ENCODE measurements at places on chromosomes 2 and 18.
A peak's percentile ranks its signal among the peaks of the same experiment; 100 is the strongest.

DNA sequence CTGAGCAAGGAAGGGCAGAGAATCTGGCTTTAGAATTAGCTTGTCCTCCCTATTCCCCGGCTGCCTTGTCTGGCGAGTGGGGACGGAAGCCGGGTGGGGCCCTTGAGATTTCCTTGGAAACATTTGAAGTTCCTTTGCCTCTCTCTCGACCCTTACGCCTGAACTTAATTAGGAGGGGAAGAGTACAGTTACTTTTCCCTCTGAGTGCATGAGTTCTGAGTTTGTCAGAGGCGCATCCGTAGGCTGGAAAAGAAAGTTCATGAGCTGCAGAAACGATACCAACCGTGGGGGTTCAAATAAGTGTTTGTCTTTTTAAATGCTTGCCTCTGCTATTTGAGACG, 468 bp downstream of the PIKFYVE start:
- no peak for DNase-seq

DNA sequence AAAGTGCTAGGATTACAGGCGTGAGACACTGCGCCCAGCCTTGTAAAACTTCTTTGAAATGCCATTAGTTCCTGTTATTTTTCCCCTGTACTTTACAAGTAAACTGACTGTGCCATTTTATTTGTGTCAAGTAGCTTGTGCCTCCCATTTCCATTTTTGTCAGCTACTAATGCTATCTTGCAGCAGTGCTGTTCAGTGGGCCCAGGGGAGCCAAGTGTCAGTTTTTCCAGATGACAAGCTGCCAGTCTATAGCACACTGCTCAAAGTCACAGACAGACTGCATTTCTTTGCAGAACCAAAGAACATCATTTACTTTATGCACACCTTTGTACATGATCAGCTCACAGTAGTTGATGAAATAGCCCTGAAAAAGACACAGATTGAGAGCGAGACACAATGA, 901.3 kb upstream of the CDH2 start:
- DNase-seq: peak; percentile 6

DNA sequence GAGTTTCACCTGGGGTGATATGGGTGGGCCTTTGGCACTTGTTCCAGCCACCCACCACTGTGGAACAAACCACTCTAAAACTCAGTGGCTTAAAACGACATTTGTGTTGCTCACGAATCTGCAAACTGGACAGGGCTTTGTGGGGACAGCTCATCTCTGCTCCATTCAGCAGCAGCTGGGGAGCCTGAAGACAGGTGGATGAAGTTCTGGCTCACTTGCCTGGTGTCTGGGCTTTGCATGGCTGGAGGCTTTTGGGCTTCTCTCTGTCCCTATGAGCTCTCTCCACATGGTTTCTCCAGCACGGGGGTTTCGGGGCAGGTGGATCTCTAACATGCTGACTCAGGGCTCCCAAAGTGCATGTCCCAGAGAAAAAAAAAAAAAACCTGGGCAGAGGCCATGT, 93.0 kb upstream of the GLI2 start:
- no peak for DNase-seq

DNA sequence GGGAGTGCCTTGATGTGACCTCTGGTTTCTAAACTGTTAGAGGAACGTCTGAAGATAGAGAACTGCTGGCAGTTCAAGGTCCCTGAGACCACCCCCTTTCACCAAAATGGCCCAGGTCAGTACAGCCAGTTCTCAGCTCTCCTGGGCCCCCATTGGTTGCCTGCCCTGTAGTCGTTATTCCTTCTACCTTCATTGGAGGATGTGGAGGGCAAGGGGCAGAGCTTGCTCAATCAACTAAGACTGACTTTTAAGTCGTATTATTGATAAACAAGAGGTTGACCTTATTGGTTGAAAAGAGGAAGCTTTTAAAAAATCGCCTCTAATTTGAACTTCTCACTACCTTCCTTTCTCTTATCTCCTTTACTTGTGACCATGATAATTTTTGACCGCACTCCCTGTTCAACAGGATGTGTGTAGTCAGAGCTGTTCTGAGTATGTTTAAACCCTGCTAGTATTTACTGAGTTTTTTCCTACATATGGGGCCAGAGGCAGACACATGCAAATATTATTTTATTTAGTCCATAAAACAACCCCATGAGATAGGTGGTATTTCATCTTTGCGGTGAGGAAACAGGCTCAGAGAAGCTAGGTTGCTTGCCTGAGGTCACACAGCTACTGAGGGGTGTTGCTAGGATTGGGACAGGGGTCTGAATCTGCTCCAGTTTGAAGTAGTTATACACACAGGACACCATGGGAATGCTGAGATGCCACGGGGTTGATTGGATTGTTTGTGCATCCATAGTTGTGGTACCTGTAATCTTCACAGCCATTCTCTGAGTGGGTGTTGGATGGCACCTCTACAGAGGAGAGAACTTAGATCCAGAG, 65.9 kb downstream of the TMEM247 start:
- DNase-seq: no peak

GRCh38 chr2:127066942-127067341, 40.0 kb downstream of the BIN1 start:
- no peak for DNase-seq

- DNase-seq: peak; percentile 36
Measured at GRCh38 chr2:223537651-223538601, 64.2 kb downstream of the SCG2 start.

DNA sequence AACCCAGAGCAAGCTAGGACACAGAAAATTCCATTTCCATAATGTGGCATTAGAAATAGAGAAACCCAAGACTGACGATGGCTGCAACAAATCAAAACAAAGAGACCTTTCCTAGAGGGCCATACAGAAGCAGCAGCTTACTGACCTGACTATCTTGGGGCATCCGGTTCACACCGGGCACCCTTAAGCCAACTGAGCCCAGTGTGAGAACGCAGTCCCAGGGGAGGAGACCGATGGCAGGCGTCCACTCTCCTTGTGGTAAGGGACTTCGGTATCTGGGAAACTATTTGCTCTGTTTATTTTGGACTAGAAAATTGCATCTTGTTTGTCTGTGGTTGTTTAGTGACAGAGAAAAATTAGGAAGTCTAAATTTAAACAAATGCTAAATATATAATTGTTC, 244.8 kb upstream of the COPS8 start:
- DNase-seq: no peak

DNA sequence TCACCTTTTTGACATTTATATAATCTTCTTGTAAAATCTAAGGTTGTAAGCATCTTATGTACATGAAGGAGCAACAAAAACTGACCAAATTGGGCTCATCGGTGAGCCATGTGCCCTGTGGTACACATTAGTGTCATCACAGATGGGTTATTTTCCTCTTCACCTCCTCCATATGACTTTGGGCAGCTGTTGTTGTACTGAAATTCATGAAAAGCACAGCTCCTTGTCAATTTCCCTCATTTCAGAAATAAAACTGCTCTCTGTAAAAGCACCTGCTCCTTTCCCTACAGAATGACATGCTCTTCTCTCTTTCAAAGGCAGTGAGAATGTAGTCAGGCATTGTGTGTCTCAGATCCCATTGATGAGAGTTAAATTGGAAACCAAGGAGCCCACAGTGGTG, 42.0 kb downstream of the DTNA start:
- no peak for DNase-seq

DNA sequence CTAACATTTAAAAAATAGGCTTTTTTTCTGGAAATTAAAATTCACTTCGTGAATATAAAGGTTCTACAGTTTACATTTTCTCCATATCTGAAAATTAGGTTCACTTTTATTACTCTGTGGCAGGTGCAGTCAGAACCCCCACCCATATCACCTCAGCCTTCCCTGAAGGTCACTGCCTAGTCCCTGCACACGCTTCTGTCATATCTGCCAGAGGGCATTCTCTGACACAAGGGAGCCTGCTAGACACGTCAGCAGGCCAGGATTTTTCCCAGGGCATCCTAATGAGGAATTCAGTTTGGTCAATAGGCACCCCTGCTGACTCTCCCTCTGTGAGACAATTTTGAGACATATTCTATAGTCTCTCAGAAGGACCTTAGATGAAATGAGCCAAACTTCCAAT, 475.7 kb upstream of the PKDCC start:
- DNase-seq: no peak

GRCh38 chr2:70086278-70086837, 919 bp upstream of the PCBP1 start:
- DNase-seq: peak; percentile 93

DNA sequence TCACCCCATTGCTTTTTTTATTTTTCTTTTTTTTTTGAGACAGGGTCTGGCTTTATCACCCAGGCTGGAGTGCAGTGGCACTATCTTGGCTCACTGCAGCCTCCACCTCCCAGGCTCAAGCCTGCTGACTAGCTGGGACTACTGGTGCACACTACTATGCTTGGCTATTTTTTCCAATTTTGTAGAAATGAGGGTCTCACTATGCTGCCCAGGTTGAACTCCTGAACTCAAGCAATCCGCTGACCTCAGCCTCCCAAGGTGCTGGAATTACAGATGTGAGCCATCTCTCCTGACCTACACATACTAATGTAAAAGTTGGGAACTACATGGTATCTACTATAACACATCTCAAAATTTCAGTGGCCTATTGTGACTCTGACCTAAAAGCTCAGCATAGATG, 101.2 kb downstream of the FMNL2 start:
- DNase-seq: no peak

DNA sequence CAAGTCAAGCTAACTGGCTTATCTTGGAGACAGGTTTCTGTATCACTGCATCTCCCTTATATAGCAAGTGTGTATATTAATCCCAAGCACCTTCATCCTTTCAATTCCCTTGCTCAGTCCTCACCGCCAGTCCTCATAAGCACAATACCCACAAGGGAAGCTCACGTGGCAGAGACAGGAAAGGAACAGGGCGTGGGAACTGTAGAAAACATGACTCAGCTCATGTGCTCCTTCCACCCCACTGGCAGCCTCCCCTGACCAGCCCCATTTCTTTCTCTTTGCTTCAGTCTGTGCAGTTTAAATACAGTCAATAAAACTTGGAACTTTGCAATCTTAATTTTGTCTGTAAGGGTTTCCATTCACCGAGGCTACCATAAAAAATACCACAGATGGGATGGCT, 36.5 kb upstream of the CDH19 start:
- DNase-seq: no peak

GRCh38 chr2:218605432-218605831, 2.3 kb upstream of the PLCD4 start:
- peak; percentile 20 for DNase-seq

DNA sequence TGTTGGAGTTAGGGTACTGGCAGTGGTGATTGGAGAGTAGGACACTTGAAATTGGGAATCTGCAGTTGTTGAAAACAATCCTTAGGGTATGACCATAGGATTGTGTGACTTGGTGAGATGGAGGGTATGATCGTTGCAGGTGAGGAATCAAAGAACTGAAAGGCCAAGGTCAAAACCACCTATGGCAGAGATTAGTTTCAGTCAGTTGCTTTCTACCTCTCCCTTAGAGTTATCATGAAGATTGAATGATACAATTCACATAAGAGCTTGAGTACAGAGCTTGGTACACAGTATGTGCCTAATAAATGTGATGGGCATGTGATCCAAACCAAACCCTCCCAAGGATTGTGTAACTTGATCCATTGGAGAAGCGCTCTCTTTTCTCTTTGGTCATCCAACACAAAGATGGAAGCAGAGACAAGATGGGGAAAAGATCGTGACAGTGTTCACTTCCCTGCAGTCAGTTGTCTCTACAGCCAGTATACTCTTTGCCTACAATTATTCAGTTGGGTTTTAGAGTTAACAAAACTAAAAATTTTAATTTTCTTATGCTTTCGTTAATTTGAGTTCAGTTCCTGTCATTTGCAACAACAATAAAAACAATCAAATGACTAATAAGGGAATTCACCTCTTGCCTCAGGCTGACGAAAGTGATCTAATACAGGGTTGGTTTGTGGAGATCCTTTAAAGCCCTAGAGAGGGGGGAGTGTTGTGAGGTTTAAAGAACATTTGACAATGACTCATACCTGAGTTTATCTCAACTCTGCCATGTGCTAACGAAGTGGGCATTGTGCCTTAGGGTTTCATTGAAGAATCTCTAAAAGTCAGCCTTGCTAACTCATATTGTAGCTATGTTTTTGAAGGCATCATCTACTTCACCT, 14.8 kb upstream of the SMAD2 start:
- DNase-seq: no peak

DNA sequence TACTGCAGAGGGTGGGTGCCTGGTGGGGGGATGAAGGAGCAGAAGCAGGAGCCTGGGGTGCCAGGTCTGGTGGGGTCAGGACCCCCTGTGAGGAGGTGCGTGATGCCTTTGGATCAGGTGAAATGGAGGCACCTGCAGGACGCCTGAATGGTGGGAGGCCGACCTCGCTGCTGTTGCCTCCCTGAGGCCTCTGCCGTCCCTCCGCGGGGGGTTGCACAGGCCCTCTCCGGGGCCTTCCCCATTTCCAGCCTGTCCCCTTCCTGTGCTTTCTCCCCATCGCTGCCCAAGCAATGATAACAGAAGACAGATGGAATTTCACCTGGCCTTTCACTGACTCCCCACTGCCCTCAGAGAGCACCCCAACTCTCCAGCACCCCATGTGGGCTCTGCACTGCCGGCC, 259.3 kb downstream of the ALPK2 start:
- DNase-seq: no peak

GRCh38 chr2:60525899-60526298, 27.6 kb downstream of the BCL11A start:
- DNase-seq: no peak

- DNase-seq: no peak
Measured at GRCh38 chr2:108965540-108966289, 23.3 kb downstream of the EDAR start.

DNA sequence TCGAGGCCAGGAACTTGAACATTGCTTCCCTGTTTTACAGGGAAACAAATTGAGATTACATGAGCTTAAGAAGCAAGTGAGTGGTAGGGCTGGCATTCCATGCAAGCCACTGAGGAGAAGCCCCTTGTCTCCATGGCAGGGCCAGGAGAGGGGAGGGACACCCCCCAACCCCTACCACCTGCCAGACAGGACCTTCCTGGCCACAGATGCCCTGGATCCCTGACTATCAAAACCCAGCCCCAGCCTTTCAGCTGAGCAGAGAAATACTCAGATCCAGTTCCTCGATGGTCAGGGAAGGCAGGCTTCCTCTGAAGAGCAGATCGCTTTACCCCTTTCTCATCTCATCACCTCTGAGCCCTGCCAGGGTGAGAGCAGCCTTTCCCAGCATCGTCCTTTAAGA, 53.8 kb upstream of the ALPP start:
- no peak for DNase-seq

- no peak for DNase-seq
Measured at GRCh38 chr18:12883372-12883683, 709 bp downstream of the PTPN2 start.

DNA sequence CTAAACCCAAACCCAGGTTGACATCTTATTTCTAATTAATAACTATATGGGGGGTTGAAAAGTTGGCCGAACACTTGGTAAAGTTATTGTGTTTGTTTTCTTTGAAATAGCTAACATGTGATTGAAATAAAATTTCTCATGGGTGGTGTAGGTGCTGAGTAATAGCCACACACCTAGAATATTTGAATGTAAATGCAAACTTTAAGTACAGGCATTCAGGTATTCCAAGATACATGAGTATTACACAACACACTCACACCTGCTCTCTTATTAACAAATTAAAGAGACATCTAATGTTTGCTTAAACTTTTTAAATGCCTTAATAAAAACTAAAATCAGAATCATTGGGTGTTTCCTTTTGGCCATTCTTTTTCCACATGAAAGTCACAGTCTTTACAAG, 165.5 kb downstream of the EHBP1 start:
- no peak for DNase-seq

- no peak for DNase-seq
Measured at GRCh38 chr2:100653449-100654035, 90.7 kb downstream of the PDCL3 start.

GRCh38 chr2:58906081-58906645, 665.0 kb upstream of the FANCL start:
- DNase-seq: no peak

All from umbilical cord (tissue), 2 donors.